ENCODE measurements at places on chromosomes 2 and 18.

- peak; percentile 10 for DNase-seq
Measured at GRCh38 chr2:143704451-143705106, 575.4 kb downstream of the ARHGAP15 start.

- no peak for DNase-seq
Measured at GRCh38 chr18:41905786-41906527, 49.1 kb upstream of the PIK3C3 start.

- no peak for DNase-seq
Measured at GRCh38 chr2:190335225-190335559, 8.2 kb upstream of the INPP1 start.

DNA sequence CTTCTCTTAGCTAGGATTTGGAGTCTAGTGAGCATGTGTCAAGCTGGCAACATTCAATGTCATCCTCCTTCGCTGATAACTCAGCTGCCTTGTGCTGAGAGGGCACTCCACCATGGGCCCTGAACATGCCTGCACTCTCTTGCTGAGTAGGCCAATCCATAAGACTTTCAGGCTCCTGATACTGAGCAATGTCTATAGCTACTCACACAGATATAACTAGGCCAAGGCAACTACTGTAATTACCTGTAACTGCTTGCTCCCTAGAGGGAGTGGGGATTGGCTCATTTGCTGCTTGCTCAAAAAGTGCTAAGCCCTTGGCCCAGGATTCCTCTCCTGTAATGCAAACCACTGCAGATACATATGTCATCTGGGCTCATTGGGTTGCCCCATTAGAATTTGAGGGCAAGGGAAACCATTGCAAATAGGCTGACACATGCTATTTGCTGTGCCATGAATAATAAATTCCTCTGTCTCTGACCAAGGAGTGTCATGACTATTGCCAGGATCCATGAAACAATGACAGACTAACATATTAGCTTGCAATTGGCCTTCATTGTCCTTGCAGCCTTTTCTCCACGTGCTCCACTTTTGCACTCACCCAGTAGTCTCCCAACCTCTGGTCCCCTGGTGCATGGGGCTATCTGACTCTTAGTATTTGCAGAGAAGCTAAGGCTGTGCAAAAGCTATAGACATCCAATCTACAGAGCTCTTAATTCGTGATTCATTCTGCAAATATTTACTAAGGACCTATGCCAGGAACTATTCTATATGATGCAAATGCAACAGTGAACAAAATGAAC lies 36.9 kb upstream of the BMPR2 start:
- DNase-seq: no peak

DNA sequence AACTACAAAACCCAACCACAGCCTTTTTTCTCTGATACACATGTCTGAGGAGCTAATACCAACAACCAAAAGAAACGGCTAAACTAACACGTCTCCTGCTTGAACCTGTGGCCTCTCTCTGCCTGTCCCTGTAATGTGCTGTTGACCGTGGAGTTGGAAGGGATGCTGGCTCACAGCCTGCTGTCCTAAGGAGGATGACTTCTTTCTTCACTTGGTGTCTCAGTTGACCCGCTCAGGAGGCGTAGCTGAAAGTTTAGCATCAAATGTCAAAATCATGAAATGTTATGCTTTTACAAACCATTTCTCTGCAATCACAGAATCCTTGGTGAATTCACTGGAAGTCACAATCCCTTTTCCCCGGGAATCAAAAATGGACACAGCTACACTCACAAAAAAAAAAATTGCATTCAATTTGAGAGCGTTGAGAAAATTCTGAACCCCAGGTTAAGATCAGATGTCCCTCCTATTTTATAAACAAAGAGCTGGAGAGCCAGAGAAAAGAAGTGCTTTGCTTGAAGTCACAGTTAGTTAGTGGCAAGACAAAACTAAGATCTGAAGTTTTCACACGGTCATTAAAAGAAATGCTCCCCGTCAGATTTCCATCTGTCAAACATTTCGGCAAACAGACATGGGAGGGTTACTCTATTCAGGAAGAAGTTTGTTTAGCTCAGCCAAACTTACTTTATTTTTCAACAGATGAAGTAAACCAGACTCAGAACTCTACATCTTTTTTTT lies 74.3 kb downstream of the IRS1 start:
- no peak for DNase-seq

- DNase-seq: no peak
Measured at GRCh38 chr2:37707393-37707792, 36.0 kb upstream of the CDC42EP3 start.

Measured in inflammatory macrophage treated with lipopolysaccharide for 1 hour (primary cell).